ENCODE measurements at places on chromosomes 1 and 21.

GRCh38 chr1:180674603-180675530 lies 43.0 kb downstream of the XPR1 start:
- no peak for DNase-seq

DNA sequence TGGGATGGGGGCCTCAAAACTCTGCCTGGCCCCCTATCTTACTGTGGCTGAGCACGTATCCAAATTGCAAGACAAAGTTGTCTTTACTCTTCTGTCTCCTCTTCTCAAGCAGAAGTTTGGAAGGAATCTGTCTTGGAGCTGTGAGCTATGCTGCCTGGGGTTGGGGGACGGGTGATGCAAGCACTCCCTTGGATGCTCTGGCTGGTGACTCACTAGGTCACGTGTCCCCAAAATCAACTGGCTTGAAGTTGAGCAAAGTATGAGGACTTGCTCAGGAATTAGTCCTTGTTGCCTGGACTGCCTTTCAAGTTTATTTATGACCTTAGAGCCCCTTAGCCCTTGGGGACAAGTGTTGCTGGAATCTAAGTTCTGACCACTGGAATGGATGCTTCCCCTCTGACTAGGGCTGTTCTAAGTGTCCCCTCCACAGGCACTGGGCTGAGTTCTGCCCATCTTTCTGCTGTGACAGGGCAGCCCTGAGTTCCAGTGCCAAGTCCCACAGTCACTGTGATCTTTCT lies 269.5 kb downstream of the HHAT start:
- no peak for DNase-seq

DNA sequence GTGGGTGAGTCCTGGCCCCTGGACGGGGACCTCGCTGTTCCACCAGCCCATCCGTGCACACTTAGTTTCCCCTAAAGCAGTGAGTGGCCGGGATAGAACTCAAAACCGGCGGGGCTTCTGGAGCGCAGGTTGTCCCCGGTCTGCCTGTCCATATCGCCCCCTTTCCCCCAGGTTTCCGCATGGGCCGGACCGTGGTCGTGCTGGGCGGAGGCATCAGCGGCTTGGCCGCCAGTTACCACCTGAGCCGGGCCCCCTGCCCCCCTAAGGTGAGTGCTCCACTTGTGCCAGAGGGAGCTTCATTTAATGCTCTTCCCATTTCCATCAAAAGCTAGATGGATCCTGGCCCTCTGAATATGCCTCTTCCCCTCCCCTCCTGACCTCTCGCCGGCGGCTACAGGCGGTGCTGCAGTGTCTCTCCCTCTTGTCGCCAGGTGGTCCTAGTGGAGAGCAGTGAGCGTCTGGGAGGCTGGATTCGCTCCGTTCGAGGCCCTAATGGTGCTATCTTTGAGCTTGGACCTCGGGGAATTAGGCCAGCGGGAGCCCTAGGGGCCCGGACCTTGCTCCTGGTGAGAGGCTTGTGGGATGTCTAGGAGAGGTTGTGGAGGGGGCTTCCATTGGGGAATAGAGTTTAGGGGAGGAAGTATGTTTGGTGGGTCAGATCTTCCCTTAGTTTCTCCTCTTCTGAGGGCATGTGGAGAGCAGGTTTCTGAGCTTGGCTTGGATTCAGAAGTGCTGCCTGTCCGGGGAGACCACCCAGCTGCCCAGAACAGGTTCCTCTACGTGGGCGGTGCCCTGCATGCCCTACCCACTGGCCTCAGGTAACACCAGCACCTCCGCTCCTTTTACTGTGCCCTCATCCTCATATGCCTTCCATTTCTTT lies 683 bp downstream of the PPOX start:
- DNase-seq = no peak

GRCh38 chr1:72557446-72558049 lies 275.2 kb upstream of the NEGR1 start:
- no peak for DNase-seq

DNA sequence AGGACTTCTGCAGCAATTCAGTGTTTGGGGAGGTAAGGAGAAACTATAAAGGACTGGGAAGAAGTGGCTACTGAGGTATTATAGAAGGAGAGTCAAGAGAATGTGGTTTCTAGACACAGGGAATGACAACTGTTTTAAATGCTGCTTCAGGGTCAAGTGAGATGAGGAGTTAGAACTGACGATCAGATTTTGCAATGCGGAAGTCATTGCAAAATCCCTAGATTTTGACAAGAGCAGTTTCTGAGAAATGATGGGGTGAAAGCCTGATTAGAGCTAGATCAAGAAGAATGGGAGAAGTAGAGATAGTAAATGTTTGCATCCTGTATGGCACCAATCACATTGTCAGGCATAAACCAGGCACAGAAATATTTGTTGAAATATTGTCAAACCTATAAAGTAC lies 4.7 kb upstream of the TSNAX start:
- DNase-seq = no peak

DNA sequence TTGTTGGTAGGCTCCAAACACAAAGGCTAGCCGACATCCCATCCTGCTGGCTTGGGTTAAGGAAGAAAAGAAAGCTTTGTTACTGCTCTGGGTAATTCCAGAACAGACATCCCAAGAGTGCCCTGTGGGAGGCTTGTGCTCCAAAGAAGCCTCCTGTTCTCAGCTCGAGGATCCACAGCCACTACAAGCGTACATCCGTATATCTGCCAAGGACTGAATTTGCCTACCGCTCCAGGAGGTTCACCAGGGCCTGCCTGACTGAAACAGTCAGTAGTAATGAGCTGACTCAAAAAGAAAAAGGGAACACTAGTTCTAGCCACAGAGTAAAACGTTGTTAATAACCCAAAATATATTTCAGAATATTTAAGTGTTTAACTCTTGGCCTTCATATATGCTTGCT lies 24.8 kb upstream of the MUTYH start:
- no peak for DNase-seq

GRCh38 chr1:21164266-21164665 lies 12.4 kb downstream of the EIF4G3 start:
- DNase-seq = no peak

GRCh38 chr1:192811594-192812239 lies 2.9 kb downstream of the RGS2 start:
- no peak for DNase-seq

DNA sequence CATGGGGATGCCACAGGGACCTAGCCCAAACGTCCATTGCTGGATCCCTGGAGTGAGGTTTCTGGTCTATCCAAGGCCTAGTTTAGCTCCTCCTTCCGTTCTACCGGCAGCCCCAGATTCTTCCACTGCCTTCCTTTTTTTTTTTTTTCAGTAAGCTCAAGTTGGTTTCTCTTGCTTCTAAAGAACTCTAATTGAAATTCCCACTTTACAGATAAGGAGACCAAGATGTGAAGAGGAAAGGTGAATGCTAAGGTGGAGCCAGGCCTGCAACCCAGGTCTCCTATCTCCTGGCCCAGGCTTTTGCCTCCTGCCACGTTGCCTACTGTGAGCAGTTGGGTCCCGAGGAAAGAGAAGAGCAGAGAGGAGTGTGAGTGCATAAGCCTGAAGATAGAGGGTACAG lies 31.5 kb upstream of the CLIC4 start:
- no peak for DNase-seq

DNA sequence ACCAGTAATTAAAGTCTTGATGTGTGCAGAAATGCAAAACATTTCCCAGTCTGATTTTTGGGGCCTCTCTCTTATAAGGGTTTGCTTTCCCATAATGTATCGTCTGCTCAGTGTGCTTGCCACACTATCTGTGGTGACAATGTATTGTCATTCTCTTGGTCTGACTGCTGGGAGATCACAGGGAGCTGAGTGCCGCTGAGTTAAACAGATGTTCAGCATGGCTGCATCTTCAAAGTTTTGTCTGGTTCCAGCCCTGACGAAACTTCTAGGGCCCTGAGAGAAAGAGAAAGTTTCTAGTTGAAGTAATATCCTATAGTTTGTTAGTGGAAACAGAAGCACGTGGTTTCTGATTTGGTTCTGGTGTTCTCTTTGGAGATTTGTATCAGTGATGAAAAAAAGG lies 42.6 kb downstream of the DNM3 start:
- no peak for DNase-seq

GRCh38 chr1:1461721-1462317 lies 9.7 kb upstream of the ATAD3B start:
- DNase-seq = no peak

GRCh38 chr1:93079685-93080141 lies 630 bp downstream of the MTF2 start:
- peak; percentile 37 for DNase-seq

DNA sequence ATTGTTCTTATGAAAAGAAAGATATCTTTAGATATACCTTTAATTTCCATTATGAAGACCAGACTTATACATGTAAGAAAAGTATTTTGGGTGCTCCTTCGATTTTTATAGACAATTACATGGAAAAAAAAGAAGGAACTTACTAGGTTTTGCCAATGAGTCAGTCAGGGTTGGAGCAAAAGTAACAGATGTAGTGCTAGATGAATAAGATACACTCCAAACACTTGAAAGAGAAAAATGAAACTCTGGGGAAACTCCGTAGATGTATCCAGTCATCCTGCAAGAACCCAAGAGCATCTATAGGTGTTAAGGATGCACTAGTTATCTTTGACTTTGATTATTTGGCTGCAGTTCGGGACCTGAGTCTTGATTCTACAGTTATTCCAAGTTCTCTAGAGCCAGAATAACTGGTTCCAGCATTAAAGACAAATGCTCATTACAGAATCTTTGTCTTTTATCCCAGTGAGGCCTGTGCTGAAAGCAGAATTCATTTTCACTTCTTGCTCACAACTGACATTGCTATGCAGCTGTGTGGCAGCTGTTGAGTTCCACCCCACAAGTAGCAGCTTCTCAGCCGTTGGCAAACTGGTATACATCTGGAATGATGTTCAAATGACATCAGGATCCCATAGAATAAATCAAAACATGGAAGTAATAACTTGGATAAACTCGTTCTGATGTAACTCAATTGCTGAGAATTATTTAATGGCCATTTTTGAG lies 326.1 kb downstream of the ASTN1 start:
- DNase-seq = no peak

- no peak for DNase-seq
Observed at GRCh38 chr1:89791064-89791726, 29.6 kb upstream of the LRRC8D start.

GRCh38 chr1:50418600-50419109 lies 4.6 kb downstream of the DMRTA2 start:
- no peak for DNase-seq

DNA sequence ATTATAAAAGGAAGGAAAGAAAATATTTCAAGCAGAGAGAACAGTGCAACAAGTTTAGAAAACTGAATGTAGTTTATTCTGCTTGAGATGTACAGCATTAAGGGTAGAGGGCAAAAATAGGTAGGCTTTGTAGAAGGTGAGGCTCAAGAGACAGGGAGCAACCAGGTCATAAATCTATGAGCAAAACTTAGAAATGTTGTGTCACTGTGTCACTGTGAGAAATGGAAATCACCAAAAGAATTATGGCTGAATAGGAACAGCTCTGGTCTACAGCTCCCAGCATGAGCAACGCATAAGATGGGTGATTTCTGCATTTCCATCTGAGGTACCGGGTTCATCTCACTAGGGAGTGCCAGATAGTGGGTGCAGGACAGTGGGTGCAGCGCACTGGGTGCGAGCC lies 53.6 kb downstream of the TNFSF4 start:
- DNase-seq = no peak

DNA sequence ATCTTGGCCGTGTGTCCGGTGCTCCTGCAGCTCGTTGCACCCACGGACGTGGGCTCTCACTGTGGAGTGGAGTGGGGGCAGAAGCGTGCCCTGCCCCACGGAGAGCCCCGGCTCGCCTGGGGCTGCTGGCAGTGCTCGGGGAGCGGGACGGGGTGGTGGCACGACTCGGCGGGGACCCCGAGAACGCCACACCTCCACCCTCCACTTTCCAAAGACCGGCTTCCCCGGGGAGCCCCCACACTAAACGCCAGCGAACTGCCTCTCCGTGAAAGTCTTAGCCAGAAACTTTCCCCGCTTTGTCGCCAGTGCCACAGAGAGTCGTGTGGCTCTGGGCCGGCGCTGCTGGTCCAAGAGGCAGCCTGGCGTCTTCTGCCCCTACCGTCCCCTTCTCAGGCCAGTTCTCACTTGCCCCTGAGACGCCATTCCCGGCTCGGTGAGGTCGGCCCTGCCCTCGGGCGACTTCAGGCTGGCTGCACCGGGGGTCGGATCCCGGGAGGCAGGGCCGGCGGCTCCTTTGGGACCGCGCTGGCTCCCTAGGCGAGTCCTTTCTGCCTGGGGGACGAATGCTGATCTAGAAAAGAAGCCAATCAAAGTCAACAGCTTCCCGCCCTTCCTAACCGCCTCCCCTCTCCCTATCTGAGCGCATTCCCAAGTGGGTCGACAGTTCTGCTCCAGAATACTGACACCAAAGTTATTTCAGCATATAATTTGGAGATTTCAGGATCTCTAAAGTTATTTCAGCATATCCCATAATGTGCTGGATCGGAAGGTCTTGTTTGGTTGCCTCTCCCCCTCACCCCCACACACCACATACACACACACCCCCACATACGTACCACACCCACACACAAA lies 2.6 kb upstream of the SAMD13 start:
- DNase-seq = peak; percentile 54

GRCh38 chr1:11364170-11364569 lies 91.2 kb downstream of the UBIAD1 start:
- no peak for DNase-seq

GRCh38 chr1:63463248-63463647 lies 59.8 kb downstream of the ITGB3BP start:
- DNase-seq = no peak

- no peak for DNase-seq
Observed at GRCh38 chr21:33308586-33309490, 15.9 kb upstream of the IFNAR1 start.

DNA sequence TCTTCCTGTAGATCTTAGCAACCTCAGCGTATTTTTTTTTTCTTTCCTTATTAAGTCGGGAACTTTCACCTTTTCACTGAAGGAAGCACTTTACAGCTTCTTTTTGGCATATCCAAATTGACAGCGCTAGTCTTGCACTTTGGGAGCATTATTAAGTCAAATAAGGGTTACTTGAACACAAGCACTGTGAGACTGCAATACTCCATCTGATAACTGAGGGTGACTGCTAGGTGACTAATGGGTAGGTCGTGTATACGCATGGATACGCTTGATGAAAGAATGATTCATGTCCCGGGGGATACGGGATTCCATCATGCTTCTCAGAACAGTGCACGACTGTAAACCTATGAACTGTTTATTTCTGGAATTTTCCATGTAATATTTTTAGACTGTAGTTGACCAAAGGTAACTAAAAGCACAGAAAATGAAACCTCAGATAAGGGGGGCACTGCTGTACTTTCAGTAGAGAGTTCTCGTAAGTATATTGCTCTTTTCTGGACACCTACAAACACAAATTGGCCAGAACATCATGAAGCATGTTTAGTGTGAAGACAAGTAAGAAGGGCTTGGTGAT lies 364.7 kb downstream of the SMYD3 start:
- DNase-seq = no peak

DNA sequence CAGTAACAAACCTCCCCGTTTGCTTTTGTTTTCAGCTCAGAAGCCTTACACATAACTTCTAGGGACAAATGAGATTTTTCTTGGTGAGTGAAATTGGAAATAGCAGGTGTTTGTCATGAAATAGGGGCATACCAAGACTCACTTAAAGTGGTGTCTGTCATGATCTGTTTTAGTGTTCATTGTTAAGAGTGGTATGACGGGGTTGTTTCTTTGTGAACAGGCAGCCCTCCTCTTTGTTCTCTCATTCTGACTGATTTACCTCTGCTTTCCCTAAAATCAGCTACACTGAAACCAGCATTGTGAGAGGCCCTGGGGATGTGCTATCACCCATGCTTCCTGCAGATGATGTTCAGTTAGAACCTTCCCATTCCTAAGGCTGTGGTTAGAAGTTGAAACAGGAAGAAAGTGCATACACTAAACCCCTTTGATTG lies 2.5 kb upstream of the ERO1B start:
- no peak for DNase-seq

- no peak for DNase-seq
Observed at GRCh38 chr1:15349133-15349532, 60.6 kb upstream of the EFHD2 start.

- no peak for DNase-seq
Observed at GRCh38 chr1:183585038-183585437, 5.2 kb downstream of the NCF2 start.

All from head of caudate nucleus (tissue), 42 donors.